Cardiac muscle cell (in vitro differentiated cells and primary cell): ENCODE measurements at places on chromosomes 7 and 10. TPM values are rescaled to one million over a fixed set of nuclear protein-coding genes. Genes with fewer than 3 reads are reported as not detected.

GRCh38 chr10:16915300-16915699 lies 98.1 kb upstream of the RSU1 start:
- no peak for DNase-seq

GRCh38 chr7:112484671-112485167 lies 3.9 kb downstream of the LSMEM1 start:
- peak; percentile 88 for DNase-seq

The HYAL4 gene
- not detected in 2 replicates for total RNA-seq

DNA sequence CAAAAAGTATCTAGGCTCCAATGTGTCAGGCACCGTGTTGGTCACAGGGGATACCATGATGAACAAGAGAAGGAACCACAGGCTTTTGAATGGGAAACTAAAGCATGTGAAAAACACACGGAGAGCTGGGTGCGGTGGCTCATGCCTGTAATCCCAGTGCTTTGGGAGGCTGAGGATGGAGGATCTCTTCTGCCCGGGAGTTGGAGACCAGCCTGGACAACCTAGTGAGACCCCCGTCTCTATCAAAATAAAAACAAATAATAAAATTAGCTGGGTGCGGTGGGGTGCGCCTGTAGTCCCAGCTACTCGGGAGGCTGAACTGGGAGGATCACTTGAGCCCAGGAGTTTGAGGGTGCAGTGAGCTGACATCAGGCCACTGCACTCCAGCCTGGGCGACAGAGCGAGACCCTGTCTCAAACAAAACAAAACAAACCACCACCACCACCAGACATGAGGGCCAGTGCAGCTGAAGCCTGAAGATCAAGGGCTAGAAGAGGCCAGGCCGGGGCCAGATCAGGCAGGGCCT lies 611 bp upstream of the COPS6 start:
- no peak for DNase-seq

The NCOA4 gene
- total RNA-seq = 171 and 292 TPM in 2 replicates
